Colonic mucosa (tissue), 4 donors: ENCODE measurements at places on chromosomes 16 and 17. TPM values are rescaled to one million over a fixed set of nuclear protein-coding genes. Genes with fewer than 3 reads are reported as not detected.

DNA sequence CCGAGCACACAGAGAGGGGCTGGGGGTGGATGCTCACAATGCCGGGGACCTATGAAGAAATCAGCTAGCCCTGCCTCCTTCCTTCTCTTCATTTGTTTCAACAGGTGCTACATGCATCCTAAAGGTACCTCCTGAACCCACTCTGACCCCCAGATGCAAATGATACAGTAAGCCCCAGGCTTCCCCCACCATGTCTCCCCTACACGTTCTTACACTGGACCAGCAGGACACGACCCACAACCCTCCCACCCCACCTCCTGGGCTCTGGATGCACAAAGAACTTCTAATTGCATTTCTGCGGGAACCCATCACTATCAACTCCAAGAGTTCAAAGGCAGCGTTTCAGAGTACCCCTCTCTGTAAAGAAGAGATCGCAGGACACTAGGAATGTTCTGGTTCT, 2.1 kb downstream of the XYLT1 start:
- no peak for DNase-seq

- no peak for DNase-seq
Measured at GRCh38 chr17:40810494-40810893, 10.7 kb upstream of the KRT28 start.

- no peak for DNase-seq
Measured at GRCh38 chr17:41377546-41377945, 4.6 kb downstream of the KRT34 start.

GRCh38 chr16:47057630-47057993, 84.1 kb upstream of the DNAJA2 start:
- DNase-seq: no peak

DNA sequence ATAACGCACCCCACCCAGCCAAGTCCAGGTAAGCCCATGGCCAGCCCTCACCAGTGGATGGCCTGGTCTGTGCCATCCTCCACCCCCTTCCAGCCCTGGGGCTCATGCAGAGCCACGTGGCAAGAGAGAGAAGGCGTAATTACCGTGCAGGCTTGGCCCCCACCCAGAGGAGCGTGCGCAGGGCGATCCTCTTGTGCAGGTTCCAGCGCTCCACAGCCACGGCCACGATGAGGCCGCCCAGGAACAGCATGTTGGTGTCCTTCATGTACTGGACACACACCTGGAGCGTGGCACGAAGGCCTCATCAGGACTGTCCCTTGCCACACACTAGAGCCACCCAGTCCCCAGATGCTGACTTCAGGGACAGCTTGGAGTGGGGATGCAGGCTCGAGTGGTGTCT, 6.7 kb downstream of the SLC13A5 start:
- no peak for DNase-seq

- no peak for DNase-seq
Measured at GRCh38 chr17:49513044-49513395, 17.9 kb downstream of the NGFR start.

DNA sequence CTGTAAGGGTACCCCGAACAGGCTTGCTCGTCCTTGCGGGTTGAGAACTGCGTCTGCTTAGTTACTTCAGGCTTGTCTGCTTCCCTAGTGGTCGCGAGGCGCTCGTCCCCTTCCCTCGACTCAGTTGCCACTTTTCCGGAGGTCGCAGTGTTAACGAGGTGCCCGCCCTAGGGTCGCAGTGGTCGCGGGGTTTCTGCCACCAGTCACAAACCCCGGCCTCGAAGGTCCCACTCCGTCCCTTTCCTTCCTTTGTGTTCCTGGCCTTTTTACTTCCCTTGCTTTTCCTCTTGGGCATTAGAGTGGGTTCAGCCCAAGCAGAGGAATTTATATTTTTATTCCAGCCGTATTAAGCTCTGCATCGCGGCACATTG, 299 bp downstream of the NUP85 start:
- DNase-seq: no peak

- DNase-seq: no peak
Measured at GRCh38 chr16:88494335-88495154, 41.5 kb downstream of the ZFPM1 start.

GRCh38 chr17:50170662-50171370, 5.0 kb downstream of the SGCA start:
- no peak for DNase-seq

GRCh38 chr17:73703192-73703591, 58.9 kb upstream of the SDK2 start:
- no peak for DNase-seq

DNA sequence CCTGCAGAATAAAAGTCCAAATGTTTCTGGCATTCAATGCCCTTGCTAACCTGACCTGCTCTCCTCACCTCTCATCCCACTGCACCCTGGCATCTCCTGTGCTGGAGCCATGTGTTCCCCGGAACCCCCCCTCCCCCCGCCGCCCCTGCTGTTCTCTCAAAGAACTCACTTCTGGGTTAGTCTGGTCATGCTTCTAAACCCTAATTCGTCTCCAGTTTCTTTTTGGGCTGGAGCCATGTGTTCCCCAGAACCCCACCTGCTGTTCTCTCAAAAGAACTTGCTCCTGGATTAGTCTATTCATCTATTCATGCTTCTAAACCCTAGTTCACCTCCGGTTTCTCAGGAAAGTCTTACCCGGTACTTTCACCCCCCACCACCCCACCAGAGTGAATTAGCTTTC, 808 bp upstream of the ALOX15 start:
- DNase-seq: no peak

- no peak for DNase-seq
Measured at GRCh38 chr16:4325253-4325758, 9.4 kb downstream of the GLIS2 start.

DNA sequence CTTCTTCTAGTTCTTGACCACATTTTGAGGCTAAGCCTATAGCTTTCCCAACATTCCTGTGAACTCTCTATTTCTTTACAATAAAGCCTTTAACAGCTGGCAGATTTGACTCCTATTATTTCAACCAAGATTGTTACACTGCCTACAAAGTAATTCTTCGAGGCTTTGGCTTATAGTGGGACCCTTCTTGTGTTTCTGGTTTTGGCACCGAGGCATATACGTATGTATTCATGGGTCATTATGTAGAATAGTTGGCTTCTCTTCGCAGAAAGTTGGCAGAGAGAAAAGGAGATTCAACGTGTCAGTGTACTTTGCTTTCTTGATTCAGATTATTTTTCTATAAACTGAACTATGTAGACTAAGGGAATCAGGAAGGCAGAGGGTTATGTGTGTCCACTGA, 102.2 kb downstream of the ABCA8 start:
- no peak for DNase-seq

- no peak for DNase-seq
Measured at GRCh38 chr16:78537511-78537910, 438.1 kb downstream of the WWOX start.

- no peak for DNase-seq
Measured at GRCh38 chr16:56915336-56916119, 16.4 kb upstream of the HERPUD1 start.

- DNase-seq: no peak
Measured at GRCh38 chr17:30124273-30124796, 7.7 kb downstream of the NSRP1 start.

- no peak for DNase-seq
Measured at GRCh38 chr16:84110527-84110926, 6.2 kb downstream of the MBTPS1 start.

DNA sequence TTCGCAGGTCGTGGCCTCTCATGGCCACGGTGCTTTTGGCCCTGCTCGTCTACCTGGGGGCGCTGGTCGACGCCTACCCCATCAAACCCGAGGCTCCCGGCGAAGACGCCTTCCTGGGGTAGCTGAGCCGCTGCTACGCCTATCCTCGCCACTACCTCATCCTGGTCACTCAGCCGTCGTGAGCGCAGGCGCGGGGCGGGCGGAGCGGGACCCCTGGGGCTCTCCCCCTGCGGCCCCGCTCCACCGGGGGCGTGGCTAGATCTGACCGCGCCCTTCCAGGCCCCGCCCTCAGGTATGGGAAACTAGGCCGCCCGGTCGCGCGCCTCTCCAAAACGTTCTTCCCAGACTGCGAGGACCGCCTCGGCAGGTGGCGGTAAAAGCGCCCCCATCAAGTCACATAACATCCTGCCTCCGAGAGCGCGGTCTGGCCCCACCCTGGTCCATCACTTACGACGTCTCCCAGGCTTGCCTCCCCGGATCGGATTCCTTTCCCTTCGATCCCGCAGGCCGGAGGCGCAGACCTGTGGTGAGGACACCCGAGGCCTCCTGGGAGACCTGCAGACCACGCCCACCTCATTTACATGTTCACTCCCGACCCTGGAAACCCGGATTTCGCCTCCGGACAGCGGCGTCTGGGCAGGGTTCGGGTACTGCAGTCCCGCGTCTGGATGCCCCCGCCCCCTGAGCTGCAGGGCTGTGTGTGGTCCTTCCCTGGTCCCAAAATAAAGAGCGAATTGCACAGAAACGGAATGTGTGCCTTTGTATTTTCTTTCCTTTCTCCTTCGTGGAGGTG, 91.5 kb upstream of the TMEM97 start:
- peak; percentile 84 for DNase-seq

- no peak for DNase-seq
Measured at GRCh38 chr16:6483469-6484033, 849.1 kb upstream of the RBFOX1 start.

- peak; percentile 70 for DNase-seq
Measured at GRCh38 chr16:48611329-48612137, 1.6 kb upstream of the N4BP1 start.

- no peak for DNase-seq
Measured at GRCh38 chr17:43613917-43614316, 47.8 kb downstream of the MEOX1 start.

DNA sequence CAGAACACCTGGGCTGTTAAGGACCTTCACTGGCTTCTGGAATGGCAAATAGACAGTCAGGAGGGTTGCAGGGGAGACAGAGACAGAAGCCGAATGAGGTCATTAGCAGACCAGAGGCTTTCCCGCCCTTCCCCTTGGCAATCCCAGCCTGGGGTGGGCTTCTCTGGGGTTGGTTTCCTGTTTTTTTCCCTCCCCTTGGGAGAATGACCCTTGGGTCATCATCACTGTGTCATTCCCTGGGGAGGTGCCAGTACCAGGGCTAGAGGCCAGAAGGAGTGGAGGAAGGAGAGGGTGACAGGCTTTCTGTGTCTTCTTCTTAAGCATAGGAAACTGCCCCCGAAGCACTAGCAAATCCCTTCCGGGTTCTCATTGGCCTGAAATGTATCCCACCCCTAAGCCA, 42.9 kb upstream of the IL21R start:
- no peak for DNase-seq

DNA sequence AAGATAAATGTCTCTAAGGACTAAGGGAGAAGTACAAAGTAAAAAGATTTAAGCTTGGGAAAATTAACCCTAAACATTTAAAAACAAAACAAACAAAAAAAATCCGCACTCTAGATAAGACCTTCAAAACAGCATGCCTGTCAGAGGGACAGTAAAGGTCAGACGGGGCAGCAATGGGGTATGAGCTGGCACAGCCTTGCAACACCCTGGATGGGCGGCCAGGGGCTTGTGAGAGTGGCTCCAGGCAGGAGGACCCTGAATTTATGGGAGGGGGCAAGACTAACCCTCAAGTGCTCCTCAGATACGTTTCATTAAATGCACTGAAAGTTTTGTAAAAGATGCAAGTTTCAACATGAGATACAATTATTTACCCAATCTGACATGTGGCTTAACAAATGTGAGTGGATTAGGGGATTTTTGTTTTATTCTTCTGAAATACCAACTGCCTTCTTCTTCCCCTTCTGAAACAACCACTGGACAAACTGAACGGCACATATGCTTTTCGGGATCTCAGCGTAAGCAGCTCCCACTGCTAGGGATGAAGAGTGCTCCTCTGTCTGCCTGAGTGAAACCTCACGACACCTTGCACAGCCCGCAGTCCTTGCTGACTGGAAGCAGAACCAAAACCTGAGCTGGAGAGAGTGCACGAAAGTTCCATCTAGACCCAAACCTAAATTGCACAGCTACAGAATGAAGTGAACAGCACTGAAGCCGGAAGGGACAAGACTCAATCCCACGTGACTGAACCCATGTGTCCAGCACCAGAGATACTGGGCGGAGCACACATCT, 128.4 kb downstream of the ANKRD11 start:
- no peak for DNase-seq

GRCh38 chr17:57034807-57035754, 50.0 kb upstream of the AKAP1 start:
- DNase-seq: no peak

GRCh38 chr16:2365397-2366294, 25.1 kb upstream of the ABCA3 start:
- DNase-seq: no peak

GRCh38 chr16:55035029-55035428, 104.4 kb downstream of the IRX5 start:
- DNase-seq: peak; percentile 53

DNA sequence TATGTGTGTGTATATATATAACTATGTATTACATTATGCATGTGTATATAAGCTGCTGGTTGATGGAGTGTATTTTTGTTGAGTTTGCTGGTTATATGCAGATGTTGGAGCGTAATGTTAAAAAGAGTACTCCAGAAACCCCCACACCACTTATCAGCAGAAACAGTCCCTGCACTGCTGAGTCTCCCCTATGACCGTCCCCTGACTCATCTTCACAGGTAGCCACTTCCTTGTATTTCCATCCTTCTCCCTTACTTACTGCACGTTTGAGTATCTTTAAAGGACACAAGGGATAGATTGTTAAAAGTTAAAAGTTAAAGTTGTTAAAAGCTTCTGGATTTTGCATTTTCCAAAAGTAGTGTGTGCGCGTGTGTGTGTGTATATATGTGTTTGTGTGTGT, 853.9 kb upstream of the EEF2KMT start:
- DNase-seq: no peak

GRCh38 chr16:85136702-85137322, 24.5 kb upstream of the CIBAR2 start:
- DNase-seq: peak; percentile 55

- DNase-seq: no peak
Measured at GRCh38 chr17:49667854-49668253, 10.0 kb downstream of the SPOP start.

- no peak for DNase-seq
Measured at GRCh38 chr16:12763517-12763916, 40.2 kb downstream of the CPPED1 start.

DNA sequence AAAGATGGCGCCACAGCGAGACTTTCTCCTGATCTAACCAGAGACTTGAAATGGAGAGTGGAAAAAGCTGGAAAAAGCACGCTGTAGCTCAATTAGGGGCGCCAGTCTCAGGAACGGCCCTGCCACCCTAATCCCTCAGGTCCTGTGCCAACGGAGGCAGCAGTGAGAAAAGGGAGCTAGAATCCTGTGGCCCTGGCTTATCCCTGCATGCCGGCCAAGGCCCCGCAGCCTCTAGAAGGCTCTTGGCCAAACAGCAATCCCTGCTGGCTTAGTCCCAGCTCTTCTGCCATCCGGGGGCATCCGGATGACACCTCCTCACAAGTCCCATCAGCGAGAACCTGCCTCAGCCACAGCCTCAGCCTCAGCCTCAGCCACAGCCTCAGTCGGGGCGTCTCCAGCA, 69.8 kb downstream of the MRM3 start:
- no peak for DNase-seq

Gene SPIRE2
- 51.7 TPM for total RNA-seq

Gene SRR
- total RNA-seq: 11.0 TPM

Gene SLC39A11
- total RNA-seq: 57.7 TPM

Gene SYNGR3
- 1.5 TPM for total RNA-seq

Gene CES4A
- 7.8 TPM for total RNA-seq

Gene EPX
- total RNA-seq: not detected

Gene RCVRN
- total RNA-seq: not detected

Gene TSPAN10
- total RNA-seq: 0.25 TPM

Gene CD300LB
- total RNA-seq: 0.69 TPM

Gene ZNF267
- 12.9 TPM for total RNA-seq

Gene PERCC1
- total RNA-seq: 0.27 TPM

Gene GGA2
- 48.0 TPM for total RNA-seq

Gene STAT5B
- total RNA-seq: 29.3 TPM

Gene ZP2
- total RNA-seq: 0.27 TPM

Gene SLC12A3
- total RNA-seq: not detected
